ENCODE measurements at places on chromosomes 3 and 15. TPM values are rescaled to one million over a fixed set of nuclear protein-coding genes. Genes with fewer than 3 reads are reported as not detected.

The SLC12A1 gene
- total RNA-seq, result not detected

The ZNF620 gene
- total RNA-seq, result 0.86 TPM

The SLC15A2 gene
- under 0.01 TPM for total RNA-seq

The RAD51 gene
- total RNA-seq, result 3.5 TPM

The CP gene
- not detected for total RNA-seq

The RAB27A gene
- total RNA-seq, result 7.8 TPM
